NCI-H1694 (cell line): ENCODE measurements at places on chromosomes 7 and 10.

DNA sequence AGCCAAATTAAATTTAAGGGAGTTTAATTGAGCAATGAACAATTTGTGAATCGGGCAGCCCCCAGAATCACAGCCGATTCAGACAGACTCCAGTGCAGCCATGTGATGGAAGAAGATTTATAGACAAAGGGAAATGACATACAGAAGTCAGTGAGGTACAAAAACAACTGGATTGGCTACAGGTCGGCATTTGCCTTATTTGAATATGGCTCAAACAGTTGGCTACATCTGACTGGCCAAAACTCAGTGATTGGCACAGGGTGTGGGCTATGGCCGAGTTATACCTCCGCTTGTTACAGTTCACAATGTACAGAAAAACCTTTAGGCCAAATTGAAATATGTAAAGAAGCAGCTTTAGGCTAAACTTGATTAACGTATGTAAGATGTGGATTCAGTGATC is 30.8 kb upstream of the EIF4H start:
- no peak for DNase-seq

- DNase-seq, result no peak
These were observed 133.7 kb downstream of the SLC25A13 start for GRCh38 chr7:96188174-96188581.

DNA sequence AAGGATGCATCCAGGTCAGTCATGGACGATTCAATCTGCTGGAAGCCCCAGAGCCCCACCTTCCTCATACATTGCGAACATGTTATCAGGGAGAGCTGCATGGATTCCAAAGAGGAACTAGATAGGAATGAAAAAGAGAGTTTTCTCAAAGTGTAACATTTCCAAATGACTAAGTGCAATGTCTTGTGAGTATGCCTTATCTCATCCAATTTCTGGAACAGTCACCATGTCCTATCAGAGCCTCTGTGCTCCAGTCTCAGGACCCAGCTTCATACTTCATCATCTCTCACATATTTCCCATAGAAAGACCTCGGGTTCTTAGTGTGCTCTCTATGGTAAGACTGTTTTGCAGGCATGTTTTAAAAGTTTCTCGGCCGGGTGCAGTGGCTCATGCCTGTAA is 26.8 kb downstream of the ZC3HC1 start:
- DNase-seq, result no peak

GRCh38 chr7:151628846-151629604 is 109.3 kb upstream of the RHEB start:
- DNase-seq, result no peak

DNA sequence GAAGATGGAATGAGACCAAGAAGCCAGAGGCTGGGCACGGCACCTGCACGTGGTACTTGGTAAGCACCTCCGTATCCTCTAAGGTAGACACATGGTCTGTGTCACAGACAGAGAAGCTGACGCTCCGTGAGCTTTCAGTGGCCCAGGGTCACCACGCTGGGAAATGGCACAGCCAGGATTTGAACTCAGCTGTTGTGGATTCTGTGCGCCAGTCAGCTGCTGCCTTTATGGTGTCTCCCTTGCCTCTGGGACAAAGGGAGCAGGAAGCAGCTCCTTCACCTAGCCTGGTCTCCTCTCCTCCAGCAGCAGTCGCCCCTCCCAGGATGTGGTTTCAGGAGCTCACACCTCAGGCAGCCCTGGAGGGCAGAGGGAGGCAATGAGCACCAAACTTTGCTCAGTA is 110.8 kb downstream of the ARHGAP22 start:
- DNase-seq, result no peak

GRCh38 chr7:65475040-65475726 is 101.5 kb downstream of the ZNF92 start:
- no peak for DNase-seq

DNA sequence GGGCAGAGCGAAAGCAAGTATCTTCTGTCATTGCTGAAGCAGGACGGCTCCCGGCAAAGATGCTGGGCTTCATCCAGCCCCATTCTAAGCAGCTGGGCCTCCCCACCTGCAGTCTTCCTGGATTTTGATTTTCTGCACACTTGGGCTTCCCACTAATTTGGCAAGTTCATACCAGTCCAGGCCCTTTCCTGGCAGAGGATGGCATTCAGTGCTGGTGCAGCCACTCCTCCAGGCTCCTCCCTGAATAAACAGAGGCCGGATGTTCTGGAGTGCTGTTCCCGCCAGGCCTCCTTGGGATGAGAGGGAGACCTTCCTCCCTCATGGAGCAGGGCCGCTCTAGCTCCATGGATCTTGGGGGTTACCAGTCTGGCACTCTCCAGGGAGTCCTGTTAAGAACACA is 3.4 kb downstream of the BAG3 start:
- no peak for DNase-seq

GRCh38 chr10:88238615-88238914 is 344.6 kb downstream of the RNLS start:
- DNase-seq, result no peak

DNA sequence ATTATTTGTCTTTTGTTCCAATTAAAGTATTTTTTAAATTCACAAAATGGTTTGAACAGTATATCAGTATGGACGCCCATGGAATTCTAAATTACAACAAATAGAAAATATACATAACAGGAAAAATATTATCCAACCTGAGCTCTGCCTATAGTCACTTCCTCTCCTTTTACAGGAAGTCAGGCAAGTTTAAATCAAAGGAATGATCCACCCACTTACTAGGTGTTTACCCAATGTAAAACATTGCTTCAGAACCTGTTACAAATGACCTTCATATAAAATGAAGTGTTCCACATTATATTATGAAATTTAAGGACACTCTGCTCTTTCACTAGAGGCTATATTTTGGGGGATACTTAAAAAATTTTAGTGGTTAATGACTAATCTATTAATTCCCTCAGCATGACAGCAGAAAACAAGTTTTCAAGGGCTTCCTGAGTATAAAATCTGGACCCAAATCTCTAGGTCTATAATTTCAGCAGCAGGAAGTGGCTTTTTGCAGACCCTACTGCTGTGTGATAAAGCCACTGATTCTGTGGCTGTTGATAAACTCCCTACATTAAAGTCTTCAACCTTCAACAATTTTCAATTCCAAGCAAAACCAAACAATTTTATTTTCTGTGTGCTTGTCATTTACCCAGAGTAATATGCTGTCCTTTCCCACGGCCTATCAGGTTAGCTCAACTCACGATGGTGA is 722.6 kb downstream of the GATA3 start:
- DNase-seq, result no peak

- no peak for DNase-seq
These were observed 16.3 kb upstream of the SAR1A start for GRCh38 chr10:70186571-70186970.

DNA sequence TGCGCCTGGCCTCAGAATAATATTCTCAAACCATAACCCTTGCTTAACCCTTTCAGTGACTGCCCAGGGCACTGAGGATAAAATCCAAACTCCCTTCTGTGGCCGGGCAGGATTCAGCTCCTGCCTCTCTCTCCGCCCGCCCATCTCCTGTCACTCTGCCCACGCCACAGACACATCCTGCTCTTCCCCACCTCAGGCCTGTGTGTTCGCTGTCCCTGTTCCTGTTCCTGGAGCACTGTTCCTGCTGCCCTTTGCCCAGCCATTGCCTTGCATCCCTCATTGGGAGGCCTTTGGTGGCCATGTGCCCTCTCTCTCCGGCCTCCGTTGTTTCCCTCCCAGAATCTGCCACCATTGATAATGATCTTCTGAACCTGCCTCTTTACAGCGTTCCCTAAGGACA is 108.8 kb downstream of the SH3PXD2A start:
- DNase-seq, result no peak
